ENCODE measurements at places on chromosomes 11 and 22. TPM values are rescaled to one million over a fixed set of nuclear protein-coding genes. Genes with fewer than 3 reads are reported as not detected.
A peak's percentile ranks its signal among the peaks of the same experiment; 100 is the strongest.

OR1S1 gene
- not detected for total RNA-seq

DNA sequence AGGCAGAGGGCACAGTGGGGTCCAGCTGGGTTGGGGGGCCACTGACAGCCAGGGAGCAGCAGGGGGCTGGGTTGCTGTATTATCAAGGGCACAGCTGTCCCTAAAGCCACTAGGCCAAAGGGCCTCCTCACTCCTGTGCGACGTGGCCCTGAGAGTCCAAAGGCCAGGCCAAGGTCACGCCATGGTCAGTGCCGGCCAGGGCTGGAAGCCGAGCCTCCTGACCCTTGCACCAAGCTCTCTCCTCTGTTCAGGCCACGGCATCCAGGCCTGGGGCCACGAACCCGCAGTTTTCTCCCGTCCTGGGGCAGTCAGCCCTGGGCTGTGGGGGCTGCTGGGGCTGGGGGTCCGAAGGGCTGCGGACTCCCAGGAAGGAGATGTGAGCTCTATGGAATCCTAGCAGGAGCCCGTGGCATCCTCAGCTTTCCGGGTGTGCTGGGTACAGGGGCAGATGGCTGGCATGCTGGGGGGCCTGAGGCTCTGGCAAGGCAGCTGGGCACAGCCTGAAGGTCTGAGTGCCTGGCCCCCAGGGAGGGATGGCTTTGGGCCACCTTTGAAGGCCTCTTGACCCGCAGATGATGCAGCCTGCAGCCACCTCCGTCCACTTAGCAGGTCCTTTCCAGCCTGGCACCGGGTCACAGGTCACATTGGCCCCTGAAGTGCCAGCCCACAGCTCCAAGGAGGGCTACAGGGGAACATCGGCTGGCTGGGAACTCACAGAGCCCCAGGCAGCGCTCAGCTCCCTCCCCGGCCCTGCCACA, 17.3 kb upstream of the PPARA start:
- H3K27ac ChIP-seq, result no peak overlapping the region
- H3K27me3 ChIP-seq, result no peaks in the 10 kb centered on the region
- H3K4me3 ChIP-seq, result no peak overlapping the region

DNA sequence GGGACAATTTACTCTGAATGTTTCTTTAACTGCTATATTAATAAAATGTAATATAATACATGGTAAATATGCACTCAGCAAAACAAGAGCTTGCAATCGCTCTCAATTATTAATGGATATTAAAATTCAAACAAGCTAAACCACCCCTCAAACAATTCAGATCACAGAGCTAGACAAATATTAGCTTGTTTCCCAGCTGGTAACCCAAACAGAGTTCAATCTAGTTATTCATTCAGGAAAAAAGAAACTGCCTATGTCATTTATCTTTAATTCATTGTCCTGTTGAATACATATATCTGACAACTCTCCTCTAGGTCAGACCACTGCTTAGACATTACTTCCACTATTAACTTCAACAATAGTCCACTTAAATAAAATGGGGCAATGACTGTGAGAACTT, 78.7 kb downstream of the SERGEF start:
- no peaks in the 10 kb centered on the region for H3K27me3 ChIP-seq
- DNase-seq, result no peak

GRCh38 chr22:24894220-24894975, 52.1 kb downstream of the LHFPL7 start:
- peak overlapping the region; percentile 90 for H3K27ac ChIP-seq
- H3K4me1 ChIP-seq, result peaks cover 6% of the 10 kb centered on the region
- no peaks in the 10 kb centered on the region for H3K36me3 ChIP-seq
- H3K4me3 ChIP-seq, result no peak overlapping the region
- peak; percentile 93 for DNase-seq

- no peaks in the 10 kb centered on the region for H3K27me3 ChIP-seq
- H3K36me3 ChIP-seq, result no peaks in the 10 kb centered on the region
- no peaks in the 10 kb centered on the region for H3K4me1 ChIP-seq
- no peak for DNase-seq
- no peak overlapping the region for H3K4me3 ChIP-seq
These were observed 103.1 kb upstream of the MTMR2 start for GRCh38 chr11:96027021-96027420.

DNA sequence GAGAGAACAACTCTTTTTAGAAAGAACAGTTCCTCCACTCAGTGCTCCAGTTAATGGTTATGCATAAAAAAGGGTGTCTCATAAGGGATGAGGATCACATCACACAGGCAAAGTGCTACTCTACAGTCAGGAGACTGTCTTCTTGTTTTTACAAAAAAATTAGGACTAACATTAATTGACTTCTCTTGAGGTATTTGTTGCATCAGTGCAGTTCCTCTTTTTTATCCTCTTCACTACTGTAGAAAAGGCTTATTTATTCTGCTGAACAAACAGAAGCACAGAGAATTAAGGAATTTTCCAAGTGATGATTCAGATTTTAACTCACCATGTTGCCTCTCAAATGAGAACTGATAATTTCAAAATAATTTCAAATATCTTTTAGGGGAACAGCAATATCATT, 1.9 kb downstream of the MMP8 start:
- no peak for DNase-seq
- no peaks in the 10 kb centered on the region for H3K4me1 ChIP-seq
- no peak overlapping the region for H3K27ac ChIP-seq
- no peaks in the 10 kb centered on the region for H3K27me3 ChIP-seq
- H3K4me3 ChIP-seq, result no peak overlapping the region
- no peaks in the 10 kb centered on the region for H3K36me3 ChIP-seq

OR10G6 gene
- total RNA-seq, result not detected

- no peak for DNase-seq
- H3K36me3 ChIP-seq, result no peaks in the 10 kb centered on the region
- H3K27ac ChIP-seq, result no peak overlapping the region
- no peaks in the 10 kb centered on the region for H3K27me3 ChIP-seq
- H3K4me1 ChIP-seq, result no peaks in the 10 kb centered on the region
These were observed 99.2 kb downstream of the BBOX1 start for GRCh38 chr11:27139742-27140367.

DNA sequence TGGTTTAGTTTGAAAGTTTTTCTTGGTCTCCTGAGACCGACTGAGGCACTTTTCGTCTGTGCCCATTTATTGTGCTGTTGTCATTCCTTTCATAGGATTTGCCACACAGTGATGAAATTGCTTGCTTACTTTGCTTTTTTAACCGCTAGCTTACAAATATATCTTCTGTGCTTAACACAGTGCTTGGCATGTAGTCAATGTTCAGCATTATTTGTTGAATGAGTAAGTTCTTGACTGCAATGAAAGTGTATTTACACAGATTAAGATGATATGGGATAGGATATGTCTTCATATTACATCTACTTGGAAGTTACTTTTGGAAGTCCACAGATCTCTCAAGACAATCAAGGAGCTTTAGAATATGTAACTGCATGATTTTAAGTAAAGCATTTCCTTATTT, 91.2 kb downstream of the GRIA4 start:
- no peak overlapping the region for H3K27ac ChIP-seq
- no peak for DNase-seq
- no peak overlapping the region for H3K4me3 ChIP-seq
- H3K36me3 ChIP-seq, result no peaks in the 10 kb centered on the region
- H3K27me3 ChIP-seq, result no peaks in the 10 kb centered on the region
- H3K4me1 ChIP-seq, result no peaks in the 10 kb centered on the region

Measured in colonic mucosa (tissue), 4 donors.